Epithelial cell of umbilical artery (primary cell): ENCODE measurements at places on chromosomes 16 and 17. TPM values are rescaled to one million over a fixed set of nuclear protein-coding genes. Genes with fewer than 3 reads are reported as not detected.

The ITFG1 gene
- total RNA-seq, result 38.9 and 43.9 TPM in 2 replicates

The OTOP3 gene
- total RNA-seq, result not detected in 2 replicates

The FBXW10 gene
- total RNA-seq, result not detected in 2 replicates

The TRPV3 gene
- total RNA-seq, result under 0.01 TPM in 1 of 2 replicates, not detected in the other

The TMEM219 gene
- total RNA-seq, result 73.1 TPM in 2 replicates

The CHST4 gene
- total RNA-seq, result not detected in 2 replicates

The KRT12 gene
- total RNA-seq, result not detected in 2 replicates

The WIPI1 gene
- 58.4 and 70.8 TPM in 2 replicates for total RNA-seq

The KRTAP1-1 gene
- not detected in 2 replicates for total RNA-seq
